Hematopoietic multipotent progenitor cell treated with erythropoietin and hydrocortisone succinate and interleukin-3 and kit ligand, for 8 days (in vitro differentiated cells): ENCODE measurements at places on chromosomes 5 and 9.
A peak's percentile ranks its signal among the peaks of the same experiment; 100 is the strongest.

GRCh38 chr9:113355040-113355596, 5.8 kb downstream of the BSPRY start:
- DNase-seq = peak; percentile 59

DNA sequence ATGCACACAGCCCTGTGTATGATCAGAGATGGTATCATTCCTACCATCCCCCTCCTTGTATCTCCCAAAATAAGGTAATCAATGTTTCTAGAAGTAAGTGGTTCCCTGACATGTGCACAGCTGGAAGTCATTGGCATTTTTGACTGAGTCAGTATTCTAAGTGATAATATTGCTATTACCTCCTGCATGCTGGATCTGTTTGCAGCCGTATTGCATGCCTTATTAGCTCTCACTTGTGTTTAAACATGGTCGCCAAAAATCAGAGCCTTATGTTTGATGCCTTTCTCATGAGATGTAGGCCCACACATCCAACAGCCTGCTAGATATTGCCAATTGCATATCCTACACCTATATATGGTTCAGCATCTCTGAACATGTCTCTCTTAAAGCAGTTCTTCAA, 254.3 kb downstream of the CDH12 start:
- DNase-seq = no peak

GRCh38 chr5:147445090-147445489, 64.8 kb downstream of the DPYSL3 start:
- no peak for DNase-seq

- DNase-seq = no peak
Observed at GRCh38 chr5:21776466-21776865, 1076.7 kb downstream of the CDH12 start.

DNA sequence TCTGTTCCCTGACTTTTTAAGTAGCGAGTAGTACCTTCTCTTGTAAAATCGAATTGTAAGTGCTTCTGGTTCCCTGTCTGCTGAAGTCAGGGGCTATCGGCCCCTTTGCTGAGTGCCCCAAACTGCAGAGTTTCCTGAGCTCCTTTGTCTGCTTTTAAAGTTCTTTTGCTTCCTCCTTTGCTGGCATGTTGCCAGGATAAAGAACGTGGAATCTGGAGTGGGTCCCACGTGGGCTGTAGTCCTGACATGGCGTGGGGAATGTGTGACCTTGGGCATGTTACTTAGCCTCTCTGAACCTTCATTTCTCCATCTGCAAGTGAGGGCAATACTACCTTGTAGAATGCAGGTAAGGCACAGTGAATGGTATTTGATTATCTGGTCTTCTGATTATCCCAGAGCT, 13.7 kb upstream of the ODF2 start:
- DNase-seq = no peak

DNA sequence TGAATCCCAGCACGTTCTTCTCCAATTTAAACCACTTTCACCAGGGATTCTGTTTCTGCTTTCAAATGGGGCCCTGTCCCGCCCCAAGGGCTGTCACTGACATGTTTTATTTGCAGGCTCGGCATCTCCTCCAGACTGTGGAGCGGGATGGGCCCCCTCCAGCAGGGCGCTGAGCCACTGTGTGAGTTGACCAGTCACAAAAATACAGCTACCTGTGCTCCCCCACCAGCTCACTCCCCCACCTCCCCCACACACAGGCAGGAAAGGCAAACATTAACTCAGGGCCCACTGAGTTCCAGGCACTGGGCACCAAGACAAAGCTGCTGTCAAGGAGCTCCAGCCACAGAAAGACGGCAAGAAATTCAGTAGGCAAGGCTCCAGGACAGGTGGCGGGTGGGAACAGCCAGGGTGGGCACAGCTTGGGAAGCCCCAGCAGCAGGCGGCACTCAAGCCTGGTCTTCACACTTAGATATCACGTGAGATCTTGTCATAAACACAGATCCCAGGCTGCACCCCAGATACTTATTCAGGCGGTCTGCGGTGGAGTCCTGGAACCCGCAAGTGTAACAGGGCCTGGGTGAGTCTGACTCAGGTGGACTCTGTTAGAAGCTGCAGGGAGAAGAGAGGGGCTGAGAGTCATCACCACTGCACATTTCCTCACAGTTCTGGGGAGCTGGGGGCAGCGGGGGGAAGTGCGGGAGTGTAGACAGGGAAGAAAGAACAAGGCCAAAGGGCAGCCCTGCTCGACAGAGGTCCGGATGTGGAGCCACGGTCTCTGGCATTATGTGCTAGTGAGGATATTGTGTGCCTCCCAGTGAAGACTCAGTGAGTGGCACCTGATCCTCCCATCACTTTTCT, 44.7 kb downstream of the OR2V1 start:
- DNase-seq = no peak
